Keratinocyte (primary cell): ENCODE measurements at places on chromosomes 1 and 21. TPM values are rescaled to one million over a fixed set of nuclear protein-coding genes. Genes with fewer than 3 reads are reported as not detected.

GRCh38 chr1:110476028-110476765, 25.2 kb downstream of the PROK1 start:
- DNase-seq: no peak

- no peak for DNase-seq
These were observed 10.1 kb upstream of the LRRC71 start for GRCh38 chr1:156910309-156910782.

DNA sequence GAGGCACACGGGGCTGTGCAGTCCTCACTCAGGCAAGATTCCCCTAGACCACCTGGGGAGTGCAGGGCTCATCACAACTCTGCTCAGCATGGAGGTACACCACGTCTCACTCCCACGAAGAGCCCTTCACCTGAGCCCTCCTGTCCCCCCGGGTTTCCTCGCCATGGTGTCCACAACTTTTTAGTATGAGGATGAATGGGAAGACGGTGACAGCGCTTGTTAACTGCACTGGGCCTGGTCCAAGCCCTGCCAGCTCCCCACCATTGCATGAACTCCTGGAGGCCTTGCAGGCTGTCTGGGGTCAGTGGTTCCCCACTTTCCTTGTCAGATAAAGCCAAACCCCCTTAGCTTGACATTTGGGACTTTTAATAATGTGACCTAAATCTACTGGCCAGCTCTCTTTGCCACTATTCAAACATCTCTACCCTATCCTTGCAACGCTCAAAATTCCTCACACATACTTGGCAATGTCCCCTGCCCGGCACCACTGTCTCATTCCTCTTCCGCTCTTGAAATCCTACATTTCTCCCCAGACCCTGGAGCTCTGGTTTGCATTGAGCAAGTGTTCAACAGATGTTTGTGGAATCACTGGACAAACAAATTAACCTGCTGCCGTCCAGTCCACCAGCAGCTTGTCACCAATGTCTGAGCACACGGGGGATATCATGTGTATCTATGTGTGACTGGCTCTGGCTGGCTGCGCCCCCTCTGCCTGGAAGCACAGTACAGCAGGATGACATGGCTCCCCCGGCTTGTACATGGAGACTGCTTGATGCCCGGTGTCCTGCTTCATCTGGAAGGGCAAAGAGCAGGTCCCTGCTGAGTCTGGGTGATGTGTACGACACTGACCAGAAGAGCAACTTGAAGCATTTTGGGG, 11.2 kb downstream of the TMEM9 start:
- no peak for DNase-seq

- no peak for DNase-seq
These were observed 3.1 kb upstream of the TINAGL1 start for GRCh38 chr1:31573261-31573660.

Gene AQP10
- polyA plus RNA-seq: 0.85 to 1.8 TPM (median 1.2 TPM) in 3 replicates
